ENCODE measurements at places on chromosomes 7 and 10. TPM values are rescaled to one million over a fixed set of nuclear protein-coding genes. Genes with fewer than 3 reads are reported as not detected.

GRM3 gene
- total RNA-seq, result not detected

GPRIN2 gene
- total RNA-seq, result not detected

DNA sequence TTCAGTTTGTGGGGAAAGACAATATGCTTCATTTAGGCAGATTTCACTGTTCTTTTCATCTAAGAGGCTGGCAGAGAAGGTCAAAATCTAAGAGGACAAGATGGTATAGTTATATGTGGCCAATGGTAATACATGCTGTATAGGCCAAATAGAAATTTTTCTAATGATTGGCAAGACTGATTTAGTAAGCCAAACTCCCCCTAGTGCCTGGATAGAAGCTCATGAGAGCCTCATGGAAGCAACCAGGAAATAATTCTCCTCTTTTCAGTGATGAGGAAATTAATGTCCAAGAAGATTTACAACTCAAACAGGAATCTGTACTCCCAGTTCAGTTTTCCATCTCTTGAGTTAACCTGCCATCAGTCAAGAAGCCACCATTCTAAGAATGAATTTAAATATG is 253.6 kb upstream of the PHF14 start:
- DNase-seq, result no peak

- no peak for DNase-seq
These were observed 91.7 kb downstream of the GLRX3 start for GRCh38 chr10:130227883-130228282.

MYO3A gene
- total RNA-seq, result 1.6 TPM

DNA sequence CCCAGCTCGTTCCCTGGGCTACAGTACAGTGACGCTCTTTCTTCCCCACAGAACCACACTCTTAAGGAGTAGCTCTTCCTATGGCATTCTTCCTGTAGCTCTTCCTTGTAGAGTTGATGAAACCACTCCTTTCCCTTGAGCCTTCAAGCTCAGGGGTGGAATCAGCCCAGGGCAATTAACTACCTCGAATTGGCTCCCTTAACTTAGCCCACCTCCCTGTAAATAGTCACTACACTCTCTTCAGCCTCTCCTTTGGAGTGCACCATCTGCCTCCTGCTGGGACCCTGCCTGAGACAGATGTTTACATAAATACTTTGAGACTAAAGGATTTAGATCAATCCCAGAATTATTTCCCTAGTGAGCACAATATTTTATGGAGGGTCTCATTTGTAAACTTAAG is 537.8 kb upstream of the AUTS2 start:
- DNase-seq, result no peak

GSTO1 gene
- total RNA-seq, result 116 TPM

GRCh38 chr10:113987156-113987555 is 56.5 kb upstream of the ADRB1 start:
- DNase-seq, result no peak

GRCh38 chr10:124146483-124146882 is 53.1 kb upstream of the CHST15 start:
- no peak for DNase-seq

DNA sequence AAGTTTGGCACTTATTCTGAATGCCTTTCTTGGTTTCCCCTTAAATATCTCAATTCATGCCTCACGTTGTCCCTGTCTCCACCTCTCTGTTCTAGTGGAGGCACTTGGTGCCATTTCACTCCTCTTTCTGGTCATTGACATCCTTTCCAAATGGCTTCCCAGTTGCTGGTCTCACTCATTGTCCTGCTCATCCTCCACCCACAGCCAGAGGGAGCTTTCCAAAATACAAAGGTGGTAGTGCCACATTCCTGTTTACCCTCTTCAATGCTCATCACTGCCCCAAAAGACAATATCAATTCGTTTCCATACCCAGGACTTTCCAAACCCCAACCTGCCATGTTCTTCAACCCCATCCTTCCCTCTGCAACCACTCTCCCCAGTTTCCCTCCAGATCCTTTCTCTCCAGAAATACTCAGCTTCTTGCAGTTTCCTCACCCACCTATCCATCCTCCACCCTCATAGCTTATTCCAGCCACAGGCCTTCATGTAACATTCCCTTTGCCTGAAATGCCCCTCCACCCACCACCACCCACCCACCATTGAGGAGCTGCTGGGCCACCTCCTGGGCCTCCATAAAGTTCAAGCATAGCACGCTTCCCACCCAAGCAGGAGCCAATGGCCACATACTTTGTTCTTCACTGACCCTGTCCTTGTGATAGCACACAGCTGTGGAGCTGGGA is 63.1 kb upstream of the ADRB1 start:
- no peak for DNase-seq

DNA sequence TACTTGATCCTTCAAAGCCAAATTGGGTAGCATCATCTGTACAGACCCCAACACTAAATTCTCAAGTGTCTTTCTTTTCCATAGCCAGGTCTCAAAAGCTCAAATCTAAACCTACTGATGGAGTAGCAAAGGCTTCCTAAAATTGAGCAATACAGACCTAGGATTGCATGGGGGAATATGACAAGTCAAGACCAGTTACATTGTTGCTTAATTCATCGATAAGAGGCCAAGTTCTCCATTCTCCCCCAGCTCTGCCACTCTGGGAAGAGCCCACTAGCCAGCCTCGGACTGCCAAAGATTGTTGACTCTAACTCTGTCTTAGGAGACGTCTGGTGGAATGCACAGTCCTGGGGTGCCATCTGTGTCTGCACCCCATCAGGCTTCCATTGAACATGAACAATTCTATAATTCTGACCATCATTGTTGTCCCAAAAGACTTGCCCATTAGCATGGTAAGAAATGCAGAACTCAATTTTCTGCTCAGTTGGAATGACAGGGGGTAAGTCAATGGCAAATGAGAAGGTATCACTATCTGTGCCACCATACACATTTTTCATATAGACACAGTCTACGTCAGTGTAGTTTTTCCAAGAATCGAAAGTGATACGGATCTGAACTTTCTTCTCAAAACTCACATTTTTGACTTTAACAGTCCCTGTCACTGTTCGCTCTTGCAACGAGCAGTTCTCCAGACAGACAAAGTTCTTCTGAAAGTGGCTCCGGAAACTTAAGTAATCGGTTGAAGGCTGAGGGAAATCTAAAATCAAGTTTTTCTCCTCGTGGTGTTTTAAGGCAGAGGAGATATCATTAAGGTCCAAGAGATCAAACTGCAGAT is 2.9 kb downstream of the PPP1R3C start:
- DNase-seq, result no peak

- DNase-seq, result no peak
These were observed 233.5 kb upstream of the KIAA1217 start for GRCh38 chr10:23975431-23975830.

ADAM12 gene
- 4.9 TPM for total RNA-seq

DNA sequence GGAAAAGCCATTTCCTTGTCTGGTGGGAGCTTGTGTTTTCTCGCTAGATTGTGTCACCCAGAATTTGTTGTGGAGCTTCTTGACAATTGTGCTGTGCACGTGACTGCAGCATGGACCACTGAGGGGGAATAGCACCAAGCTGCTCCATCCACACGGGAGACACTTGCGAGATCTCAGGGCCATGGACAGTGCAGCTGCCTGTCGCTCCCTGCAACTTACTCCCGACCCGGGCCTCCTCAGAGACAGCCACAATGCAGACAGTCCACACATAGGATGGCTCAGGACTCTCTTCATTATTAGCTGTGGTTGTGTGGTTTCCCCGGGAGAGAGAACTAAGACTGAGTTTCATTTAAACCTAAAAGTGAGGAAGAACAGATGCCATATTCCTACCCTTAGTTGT is 673.2 kb upstream of the GALNT17 start:
- DNase-seq, result no peak

RASSF4 gene
- total RNA-seq, result 229 TPM

DNA sequence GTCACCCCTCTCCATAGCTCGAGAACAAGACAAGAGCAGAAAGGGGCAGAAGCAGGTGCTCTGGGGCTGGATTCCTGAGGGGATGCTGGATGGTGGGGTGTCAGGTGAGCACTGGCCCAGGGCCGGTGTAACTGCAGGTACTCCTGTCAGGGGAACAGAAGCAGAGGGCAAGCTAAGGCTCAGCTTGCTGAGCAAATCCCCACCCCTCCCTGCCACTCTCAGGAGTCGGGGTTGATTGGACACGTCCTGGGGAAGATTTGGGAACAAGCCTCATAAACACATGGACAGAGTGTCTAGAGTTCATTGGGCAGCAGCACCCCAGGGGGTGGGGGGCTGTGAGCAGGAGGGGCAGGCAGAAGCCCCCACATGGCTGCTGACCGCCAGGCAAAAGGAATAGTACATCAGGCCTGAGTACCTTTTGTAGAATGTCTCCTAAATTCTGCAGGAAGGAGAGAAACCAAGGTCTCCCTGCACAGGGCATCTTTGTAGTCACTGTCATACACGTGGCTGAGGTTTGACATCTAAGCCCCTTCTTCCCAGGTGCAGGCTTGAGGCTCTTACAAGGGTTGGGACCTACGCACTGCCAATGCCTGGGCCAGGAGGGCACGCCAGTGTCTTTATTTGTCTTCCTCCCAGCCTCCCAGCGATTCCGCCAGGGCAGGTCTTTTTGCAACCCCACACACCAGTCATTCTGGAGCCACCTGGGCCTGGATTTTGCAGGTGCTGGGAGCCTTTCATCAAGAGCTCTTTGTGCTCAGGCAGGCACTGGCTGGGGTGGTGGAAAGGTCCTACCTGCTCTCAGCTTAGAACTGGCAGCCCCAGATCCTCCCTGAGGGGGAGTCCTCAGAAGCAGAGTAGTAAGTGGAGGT is 2.8 kb downstream of the CALML3 start:
- no peak for DNase-seq

PRLHR gene
- total RNA-seq, result not detected

TMEM273 gene
- total RNA-seq, result 12.2 TPM

LRRC18 gene
- total RNA-seq, result not detected

CDH23 gene
- total RNA-seq, result 41.9 TPM

- DNase-seq, result no peak
These were observed 173.0 kb upstream of the LANCL2 start for GRCh38 chr7:55191926-55192692.

GRCh38 chr10:45399113-45399512 is 25.1 kb downstream of the ALOX5 start:
- no peak for DNase-seq

DNA sequence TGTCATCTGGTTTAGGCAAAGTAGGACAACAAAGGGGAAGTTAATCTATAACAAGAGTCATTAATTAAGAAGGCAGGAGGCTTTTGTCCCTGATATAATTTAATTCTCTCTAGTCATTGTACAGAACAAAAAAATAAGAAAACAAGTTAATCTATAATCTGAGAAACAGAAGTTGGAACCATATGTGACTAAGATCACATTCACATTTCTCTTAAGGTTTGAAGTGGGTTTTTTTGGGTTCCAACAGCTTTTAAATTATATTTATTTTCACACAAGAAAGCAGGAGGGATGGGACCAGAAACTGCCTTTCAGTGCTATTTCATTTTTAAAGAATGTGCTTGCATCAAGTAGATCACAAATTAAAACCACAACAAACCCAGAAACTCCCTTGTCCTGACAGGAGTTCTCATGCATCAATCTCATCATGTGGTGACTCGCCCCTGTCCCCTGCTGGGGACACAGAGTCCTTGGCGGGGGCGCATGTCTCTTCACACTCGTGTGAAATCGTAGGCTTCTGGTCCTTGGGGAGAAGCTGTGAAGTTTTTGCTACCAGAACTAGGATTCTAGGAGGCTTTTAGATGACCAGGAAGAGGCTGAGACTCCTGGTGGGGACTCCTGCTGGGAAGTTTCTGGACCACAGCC is 10.1 kb upstream of the OPN4 start:
- DNase-seq, result no peak

KLHL7 gene
- 29.9 TPM for total RNA-seq

MOGAT3 gene
- total RNA-seq, result not detected

RADIL gene
- 6.3 TPM for total RNA-seq

GRCh38 chr7:40870108-40870507 is 735.3 kb downstream of the SUGCT start:
- no peak for DNase-seq

DNA sequence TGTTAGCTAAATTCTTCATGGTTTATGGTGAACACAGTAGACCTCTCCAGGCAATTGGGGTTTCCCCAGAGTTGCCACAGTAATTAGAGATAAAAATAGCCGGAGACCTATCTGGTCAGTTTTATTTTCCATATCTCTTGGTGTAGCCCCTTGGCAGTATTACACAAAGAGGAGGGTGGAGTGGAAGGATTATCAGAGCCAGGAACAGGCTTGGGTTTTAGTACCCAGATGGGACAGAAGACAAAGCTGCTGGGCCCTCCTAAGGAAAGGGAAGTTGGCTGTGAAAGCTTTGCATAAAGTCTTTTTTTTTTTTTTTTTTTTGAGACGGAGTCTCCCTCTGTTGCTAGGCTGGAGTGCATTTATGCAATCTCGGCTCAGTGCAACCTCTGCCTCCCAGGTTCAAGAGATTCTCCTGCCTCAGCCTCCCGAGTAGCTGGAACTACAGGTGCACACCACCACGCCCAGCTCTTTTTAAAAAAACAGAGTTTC is 9.7 kb downstream of the ZSCAN21 start:
- DNase-seq, result no peak

POLR2J2 gene
- 2.9 TPM for total RNA-seq

TCERG1L gene
- not detected for total RNA-seq

DNA sequence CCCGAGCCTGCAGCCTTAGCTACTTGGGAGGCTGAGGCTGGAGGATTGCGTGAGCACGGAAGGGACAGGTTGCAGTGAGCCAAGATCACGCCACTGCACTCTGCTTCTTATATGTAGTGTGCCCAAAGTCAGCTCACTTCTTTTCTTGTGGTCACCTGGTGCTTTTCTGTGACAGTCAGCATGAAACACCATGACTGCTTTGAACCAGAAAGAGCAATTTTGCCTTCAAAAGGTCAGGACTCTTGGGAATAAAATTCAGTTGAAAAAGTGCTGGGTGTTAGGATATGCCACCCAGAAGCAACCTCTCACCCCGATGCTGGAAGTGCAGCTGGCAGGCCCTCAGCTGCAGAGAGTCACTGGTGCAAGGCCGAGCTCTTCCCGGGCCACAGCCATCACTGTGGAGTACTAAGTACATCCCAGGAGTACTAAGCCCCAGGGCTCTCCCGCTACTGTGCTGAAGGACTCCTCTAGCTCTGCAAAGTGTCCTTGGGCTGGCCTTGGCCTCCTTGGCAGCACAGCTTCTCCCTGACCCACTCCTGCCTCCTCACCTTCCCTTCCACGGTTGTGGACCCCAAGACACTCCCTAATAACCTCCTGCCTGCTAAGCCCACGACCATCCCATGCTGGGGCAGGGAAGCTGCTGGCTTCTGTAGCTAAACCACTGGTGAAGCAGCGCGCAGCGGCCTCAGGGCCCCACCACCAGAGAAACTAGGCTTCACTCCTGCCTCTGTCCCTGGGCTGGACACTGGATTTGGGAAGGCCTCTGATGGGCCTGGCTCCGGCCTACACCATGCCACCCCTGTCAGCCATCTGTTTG is 17.6 kb upstream of the GDI2 start:
- DNase-seq, result no peak

GRCh38 chr10:92811986-92812385 is 36.3 kb upstream of the EXOC6 start:
- DNase-seq, result no peak

All from omental fat pad (tissue), 4 donors.